ENCODE measurements at places on chromosomes 4 and X.

DNA sequence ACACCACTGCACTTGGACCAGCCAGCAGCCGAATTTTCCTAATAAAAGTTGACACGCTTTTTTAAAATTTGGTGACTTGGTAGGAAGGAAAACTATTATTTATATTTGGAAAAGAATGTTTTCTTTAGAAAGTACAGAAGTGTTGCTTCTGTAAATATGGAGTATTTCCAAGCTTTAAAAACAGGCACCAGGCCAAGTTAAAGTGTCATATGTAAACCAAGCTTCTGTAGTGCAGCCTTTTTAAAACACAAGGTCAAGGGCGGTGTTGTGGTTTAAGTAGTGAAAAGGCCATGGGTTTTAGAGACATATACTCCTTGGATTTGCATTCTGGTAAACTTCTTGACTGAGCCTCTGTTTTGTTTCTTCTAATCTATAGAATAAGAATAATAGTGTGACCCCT, 62.7 kb downstream of the TRIM2 start:
- no peak for DNase-seq

DNA sequence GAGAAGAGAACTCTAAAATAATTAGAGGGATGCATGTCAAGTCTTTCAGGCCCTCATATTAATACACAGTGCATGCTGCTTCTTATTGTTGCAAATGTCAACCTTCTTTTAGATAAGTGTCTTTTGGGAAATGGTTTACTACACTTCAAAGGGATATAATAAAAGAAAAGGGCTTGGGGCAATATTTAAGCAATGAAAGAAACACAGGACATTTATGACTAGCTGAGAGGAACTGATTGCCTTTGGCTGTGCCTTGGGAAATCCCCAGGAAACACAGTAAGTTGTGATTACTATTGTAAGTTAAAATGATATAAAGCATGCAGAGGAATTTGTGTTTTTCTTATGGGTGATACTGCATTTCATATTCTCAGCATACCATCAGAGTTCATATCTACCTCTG, 1036.2 kb upstream of the GRID2 start:
- DNase-seq, result peak; percentile 6

DNA sequence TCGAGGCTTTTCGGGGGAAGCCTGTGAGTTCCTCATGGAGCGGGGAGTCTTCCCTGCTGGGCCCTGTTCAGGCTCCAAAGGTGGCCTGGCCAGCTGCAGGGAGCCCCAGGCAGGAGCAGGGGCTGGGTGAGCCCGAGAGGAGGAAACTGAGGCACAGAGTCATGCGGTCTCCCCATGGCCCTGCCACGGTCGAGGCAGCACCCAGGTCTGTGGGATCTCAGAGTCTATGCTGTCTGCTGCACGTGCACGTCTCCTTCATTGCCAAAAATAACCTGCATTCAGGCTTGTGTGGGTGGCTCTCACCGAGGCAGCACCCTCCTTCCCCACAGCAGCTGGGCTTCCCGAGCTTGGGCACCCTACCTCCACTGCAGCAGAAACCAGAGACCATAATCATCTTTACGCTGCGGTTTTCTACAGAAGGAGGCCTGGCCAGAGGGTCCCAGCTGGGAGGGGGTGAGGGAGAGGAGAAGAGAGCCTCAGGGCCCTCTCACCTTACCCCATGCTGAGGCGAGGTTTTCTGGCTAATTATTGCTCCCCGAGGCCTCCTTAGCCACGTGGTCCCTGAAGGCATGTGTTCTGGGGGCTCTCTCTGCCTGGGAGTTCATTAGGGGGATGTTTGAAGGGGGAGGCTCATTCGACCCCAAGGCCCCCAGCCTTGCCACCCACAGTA, 64.3 kb downstream of the CPZ start:
- DNase-seq, result no peak

GRCh38 chr4:56698329-56698728, 17.2 kb upstream of the HOPX start:
- DNase-seq, result peak; percentile 60

DNA sequence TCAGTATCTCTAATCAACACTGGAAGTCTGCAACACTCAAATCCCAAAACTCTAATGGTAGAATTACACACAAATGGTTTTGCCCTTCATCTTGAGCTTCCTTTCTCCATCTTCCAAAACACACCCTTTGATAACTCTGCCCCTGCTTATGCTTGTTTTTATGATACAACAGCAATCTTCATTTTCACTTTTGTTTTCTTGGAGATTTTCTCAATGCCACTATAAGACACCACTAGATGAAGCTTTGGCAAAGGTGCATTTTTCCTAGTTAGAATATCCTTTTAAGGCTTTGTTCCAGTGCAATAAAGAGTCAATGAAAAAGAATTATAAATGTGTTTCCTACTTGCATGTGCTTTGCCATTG, 472.4 kb upstream of the NWD2 start:
- DNase-seq, result no peak

DNA sequence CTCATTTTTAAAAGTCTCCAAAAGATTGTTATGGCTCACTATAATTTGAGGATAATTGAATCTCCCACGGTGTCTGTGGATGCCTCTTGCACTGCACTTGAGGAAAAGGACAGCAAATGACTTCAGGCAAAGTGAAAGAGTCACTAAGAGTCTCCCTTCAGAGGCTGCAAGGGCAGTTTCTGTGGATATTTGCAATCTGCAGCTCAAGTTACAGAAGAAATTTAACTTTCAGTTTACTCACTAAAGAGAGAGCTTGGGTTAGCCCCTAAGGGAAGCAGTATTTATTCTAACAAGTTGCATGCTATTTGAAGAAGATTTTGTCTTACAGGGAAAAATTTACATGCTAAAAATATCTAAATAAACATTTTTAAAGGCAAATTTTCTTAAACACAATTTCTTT, 912.0 kb upstream of the TENM3 start:
- DNase-seq, result no peak

DNA sequence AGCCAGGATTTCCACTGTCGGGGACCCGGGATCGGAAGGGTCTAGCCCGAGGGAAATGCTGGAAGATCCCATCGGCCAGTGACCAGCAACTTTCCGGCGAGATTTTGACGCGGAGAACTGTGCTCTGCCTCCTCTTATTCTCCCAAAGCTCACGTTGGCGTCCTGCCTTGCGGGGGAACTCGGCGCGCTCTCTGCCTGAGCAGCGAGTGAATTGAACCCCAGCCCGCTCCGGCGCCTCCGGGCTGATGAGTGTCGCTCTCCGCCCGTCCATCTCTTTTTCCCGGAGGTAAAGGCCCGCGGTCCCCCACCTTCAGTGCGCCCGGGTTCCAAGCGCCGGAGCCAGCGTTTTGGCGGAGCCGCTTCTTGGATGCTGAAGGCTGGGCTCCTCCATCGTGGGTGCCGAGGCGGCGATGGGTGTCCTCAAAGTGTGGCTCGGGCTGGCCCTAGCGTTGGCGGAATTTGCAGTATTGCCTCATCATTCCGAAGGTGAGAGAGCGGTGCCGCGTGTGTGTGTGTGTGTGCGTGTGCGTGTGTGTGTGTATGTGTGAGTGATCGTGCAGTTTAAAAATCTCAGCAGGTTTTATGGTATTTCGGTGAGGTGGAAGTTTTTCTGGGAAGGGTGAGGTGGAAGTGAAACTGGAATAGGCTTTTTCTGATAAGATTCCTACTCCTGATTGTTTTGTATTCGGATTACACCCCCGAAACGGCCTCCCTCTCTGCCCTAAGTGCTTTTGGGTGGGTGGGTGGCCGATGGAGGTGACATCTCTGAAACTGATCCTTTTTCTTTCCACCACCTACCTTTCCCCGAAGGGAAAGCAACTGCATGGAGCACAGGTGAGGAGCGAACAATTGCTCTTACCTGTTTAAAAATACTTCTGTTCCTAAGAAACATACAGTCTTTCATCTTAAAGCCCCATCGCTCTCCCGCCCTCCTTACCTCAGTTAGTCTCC, 752 bp downstream of the FRAS1 start:
- peak; percentile 34 for DNase-seq

DNA sequence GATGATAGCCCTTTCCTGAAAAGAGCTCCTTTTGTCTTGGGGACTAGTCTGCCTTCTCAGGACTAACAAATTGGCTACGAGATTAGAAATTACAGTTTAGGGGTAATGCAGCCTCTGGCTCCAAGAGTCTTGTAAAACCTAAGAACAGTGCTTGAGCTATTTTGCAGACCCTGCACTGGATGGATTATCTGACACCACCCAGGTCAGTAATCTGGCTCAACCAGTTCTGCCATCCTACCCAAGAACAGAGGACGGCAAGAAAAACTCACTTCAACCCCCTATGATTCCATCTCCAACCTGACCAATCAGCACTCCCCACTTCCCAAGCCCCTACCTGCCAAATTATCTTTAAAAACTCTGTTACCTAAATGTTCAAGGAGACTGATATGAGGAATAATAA, 225.1 kb downstream of the FAM47A start:
- no peak for DNase-seq

DNA sequence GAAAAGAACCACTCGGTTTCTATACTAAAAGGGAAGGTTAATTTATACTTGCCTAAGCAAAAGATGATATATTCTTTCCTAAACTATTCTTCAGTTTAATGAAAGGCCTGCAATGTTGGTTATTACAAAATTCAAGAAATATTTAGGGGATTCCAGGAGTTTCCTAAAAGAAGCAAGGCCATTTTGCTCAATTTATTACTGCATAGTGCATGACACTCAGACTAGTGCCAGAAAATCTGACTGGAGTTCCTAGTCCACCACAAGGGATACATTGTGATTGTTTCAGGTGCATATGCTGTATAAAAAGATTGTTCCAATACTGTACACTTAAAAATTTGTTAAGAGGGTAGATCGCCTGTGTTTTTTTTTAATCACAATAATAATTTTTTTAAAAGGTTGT, 78.7 kb downstream of the CAPN6 start:
- no peak for DNase-seq

- no peak for DNase-seq
Observed at GRCh38 chr4:70518269-70518668, at the start of gene AMTN. Gene AMTN, plus strand, starts transcription at chr4:70518569. Its CDS starts 209 bp downstream, at chr4:70518778.

DNA sequence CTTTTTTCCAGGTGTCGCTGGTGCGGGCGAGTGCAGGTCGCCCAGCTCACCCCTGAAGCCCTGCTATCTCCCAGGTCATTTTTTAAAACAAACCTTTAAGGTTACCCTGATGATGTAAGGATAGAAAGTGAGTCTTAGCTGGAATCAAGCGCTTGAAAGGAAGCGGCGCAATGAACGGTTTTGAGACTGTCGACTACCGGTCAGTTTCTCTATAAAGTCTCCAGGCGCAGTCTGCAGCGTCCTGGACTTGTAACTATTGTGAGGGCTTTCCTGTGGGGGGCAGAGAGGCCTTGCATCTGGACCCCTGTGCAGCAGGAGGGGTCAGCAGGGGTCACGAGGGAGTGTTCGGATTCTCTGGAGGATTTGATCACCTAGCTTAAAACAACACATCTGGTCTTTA, 1.6 kb downstream of the KIT start:
- DNase-seq, result no peak

GRCh38 chr4:88511236-88511635, 12.3 kb downstream of the PYURF start:
- no peak for DNase-seq

GRCh38 chr4:22686141-22686540, 6.6 kb upstream of the GBA3 start:
- DNase-seq, result no peak

DNA sequence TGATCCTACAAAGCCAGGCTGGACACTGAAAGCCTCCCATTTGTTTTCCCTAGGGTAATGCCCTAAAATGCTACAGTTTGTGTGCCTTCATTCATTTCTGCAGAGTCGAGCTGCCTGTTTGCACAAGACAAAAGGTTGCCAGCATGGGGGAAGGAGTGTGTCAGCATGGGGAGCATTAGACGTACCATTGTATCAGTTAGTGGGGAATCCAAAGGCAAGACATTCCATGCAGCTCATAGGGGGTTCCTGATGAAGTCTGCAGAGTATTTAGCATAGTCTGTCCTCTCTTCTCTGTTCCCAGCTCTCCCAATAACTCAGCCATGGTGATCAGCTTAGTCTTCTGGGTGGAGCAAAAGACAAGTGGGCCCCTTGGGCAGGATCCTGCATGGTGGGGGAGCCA, 276.9 kb upstream of the PCDH7 start:
- no peak for DNase-seq

DNA sequence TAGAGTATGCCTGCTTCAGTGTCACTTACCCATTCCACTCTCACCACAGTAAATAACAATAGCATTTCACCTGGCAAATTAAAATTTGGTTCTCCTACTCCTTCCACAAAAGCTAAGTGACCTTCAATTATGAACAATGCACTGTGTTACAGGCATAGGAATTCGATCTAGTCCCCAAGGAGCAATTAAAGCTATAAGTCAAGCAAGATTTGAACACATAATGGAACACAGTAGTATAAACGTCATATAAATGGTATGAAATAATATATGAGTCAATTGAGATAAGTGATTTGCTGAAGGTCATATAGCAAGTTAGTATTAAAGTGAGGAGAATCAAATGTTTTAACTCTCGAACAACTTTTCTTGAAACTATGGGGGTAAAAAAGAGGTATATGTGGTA, 65.8 kb downstream of the ARAP2 start:
- DNase-seq, result no peak
